ENCODE measurements at places on chromosomes 1 and 21. TPM values are rescaled to one million over a fixed set of nuclear protein-coding genes. Genes with fewer than 3 reads are reported as not detected.

GRCh38 chr1:21319447-21320407 is 29.5 kb upstream of the ECE1 start:
- peaks cover 29% of the 10 kb centered on the region for H3K4me1 ChIP-seq
- no peaks in the 10 kb centered on the region for H3K27me3 ChIP-seq
- DNase-seq = no peak
- no peak overlapping the region for H3K27ac ChIP-seq
- no peaks in the 10 kb centered on the region for H3K36me3 ChIP-seq
- no peak overlapping the region for H3K4me3 ChIP-seq

DNA sequence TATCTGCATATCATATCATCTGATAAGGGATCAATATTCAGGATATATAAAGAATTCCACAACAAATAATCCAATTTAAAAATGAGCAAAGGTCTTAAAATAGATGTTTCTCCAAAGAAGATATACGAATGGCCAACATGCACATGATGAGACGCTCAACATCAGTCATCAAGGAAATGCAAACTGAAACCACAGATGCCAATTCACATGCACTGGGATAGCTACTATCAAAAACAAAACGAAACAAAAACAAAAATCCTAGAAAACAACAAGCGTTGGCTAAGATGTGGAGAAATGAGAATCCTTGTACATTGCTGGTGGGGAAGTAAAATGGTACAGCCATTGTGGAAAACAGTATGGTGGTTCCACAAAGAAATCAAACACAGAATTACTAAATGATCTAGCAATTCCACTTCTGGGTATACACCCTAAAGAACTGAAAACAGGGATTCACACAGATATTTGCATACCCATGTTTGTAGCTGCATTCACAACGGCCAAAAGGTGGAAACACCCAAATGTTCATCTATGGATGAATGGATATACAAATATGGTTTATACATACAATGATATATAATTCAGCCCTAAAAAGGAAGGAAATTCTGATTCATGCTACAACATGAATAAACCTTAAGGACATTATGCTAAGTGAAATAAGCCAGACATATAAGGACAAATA is 79.4 kb downstream of the PCSK9 start:
- no peak for DNase-seq
- no peaks in the 10 kb centered on the region for H3K4me1 ChIP-seq
- H3K27ac ChIP-seq = no peak overlapping the region

DNA sequence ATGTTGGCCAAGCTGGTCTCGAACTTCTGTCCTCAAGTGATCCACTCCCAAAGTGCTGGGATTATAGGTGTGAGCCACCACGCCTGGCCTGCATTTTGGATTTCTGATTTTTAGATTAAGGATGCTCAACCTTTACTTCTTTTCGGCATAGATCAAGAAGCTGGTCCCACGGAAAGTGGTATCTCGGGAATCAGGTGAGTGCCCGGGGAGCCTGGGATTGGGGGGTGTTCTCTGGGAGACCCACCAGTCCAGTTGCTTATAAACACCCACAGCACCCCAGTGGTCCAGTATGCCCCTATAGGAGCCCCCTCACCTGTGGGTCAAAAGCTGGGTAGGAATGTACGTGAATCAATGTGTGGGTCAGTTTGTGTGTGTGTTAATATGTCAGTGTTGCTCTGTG is 3.2 kb downstream of the SH3D21 start:
- H3K36me3 ChIP-seq = no peaks in the 10 kb centered on the region
- H3K27me3 ChIP-seq = no peaks in the 10 kb centered on the region

DNA sequence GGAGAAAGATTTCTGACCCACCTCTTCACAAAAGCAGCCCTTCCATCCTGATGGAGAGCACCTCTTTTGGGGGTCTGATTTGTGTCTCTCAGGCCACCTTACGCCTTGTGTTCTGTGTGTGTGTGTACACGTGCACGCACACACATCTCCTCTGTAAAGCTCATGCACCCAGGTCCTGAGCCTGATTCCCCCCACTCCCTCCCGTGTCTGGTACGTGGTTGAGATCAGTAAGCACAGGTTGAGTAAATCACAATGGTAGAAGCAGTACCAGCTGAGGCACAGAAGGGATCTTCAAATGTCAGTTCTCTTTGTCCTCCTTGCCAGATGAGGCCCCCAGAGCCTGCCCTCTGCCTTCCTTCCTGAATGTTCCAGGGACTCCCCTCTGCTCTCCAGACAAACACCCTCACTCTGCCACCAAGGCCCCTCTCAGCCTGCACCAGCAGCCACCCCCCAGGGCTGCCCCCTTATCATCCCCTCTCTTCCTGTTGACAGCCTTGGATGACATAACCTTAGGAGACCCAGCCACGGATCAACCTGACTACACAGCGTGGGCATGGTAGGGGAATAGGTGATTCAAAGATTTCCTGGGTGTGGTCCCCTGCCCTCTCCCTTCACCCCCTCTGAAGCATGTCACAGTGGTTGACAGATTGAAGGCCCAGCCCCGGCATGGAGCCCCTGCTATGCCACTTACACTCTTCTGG is 112.8 kb downstream of the HIVEP3 start:
- H3K36me3 ChIP-seq = no peaks in the 10 kb centered on the region
- peak overlapping the region; percentile 18 for H3K4me3 ChIP-seq
- H3K27me3 ChIP-seq = no peaks in the 10 kb centered on the region
- H3K4me1 ChIP-seq = peaks cover 74% of the 10 kb centered on the region

GRCh38 chr1:235782601-235783000 is 84.1 kb downstream of the LYST start:
- H3K27ac ChIP-seq = no peak overlapping the region
- peaks cover 8% of the 10 kb centered on the region for H3K36me3 ChIP-seq
- H3K4me1 ChIP-seq = no peaks in the 10 kb centered on the region
- H3K4me3 ChIP-seq = no peak overlapping the region
- DNase-seq = no peak

- H3K4me1 ChIP-seq = peaks cover 50% of the 10 kb centered on the region
- peak overlapping the region; percentile 36 for H3K4me3 ChIP-seq
- no peaks in the 10 kb centered on the region for H3K36me3 ChIP-seq
- no peaks in the 10 kb centered on the region for H3K27me3 ChIP-seq
Measured at GRCh38 chr1:231612393-231613089, 14.0 kb upstream of the DISC1 start.

- H3K27me3 ChIP-seq = peaks cover 5% of the 10 kb centered on the region
- H3K4me1 ChIP-seq = no peaks in the 10 kb centered on the region
- H3K36me3 ChIP-seq = no peaks in the 10 kb centered on the region
- peak within 1 kb of the TSS; percentile 11 for H3K27ac ChIP-seq
- H3K4me3 ChIP-seq = no peak within 1 kb of the TSS
Measured at GRCh38 chr1:91404151-91405012, at the start of gene HFM1. TSS of gene HFM1 (minus strand) at chr1:91404837. CDS start at chr1:91401082, 3,755 bp downstream.

- no peak for DNase-seq
- H3K4me1 ChIP-seq = peaks cover 41% of the 10 kb centered on the region
Measured at GRCh38 chr1:23978805-23979204, 1.3 kb downstream of the SRSF10 start.

GRCh38 chr1:245583081-245583480 is 428.3 kb downstream of the KIF26B start:
- H3K27me3 ChIP-seq = no peaks in the 10 kb centered on the region
- H3K4me3 ChIP-seq = no peak overlapping the region
- H3K27ac ChIP-seq = no peak overlapping the region
- H3K36me3 ChIP-seq = no peaks in the 10 kb centered on the region
- H3K4me1 ChIP-seq = no peaks in the 10 kb centered on the region
- no peak for DNase-seq

DNA sequence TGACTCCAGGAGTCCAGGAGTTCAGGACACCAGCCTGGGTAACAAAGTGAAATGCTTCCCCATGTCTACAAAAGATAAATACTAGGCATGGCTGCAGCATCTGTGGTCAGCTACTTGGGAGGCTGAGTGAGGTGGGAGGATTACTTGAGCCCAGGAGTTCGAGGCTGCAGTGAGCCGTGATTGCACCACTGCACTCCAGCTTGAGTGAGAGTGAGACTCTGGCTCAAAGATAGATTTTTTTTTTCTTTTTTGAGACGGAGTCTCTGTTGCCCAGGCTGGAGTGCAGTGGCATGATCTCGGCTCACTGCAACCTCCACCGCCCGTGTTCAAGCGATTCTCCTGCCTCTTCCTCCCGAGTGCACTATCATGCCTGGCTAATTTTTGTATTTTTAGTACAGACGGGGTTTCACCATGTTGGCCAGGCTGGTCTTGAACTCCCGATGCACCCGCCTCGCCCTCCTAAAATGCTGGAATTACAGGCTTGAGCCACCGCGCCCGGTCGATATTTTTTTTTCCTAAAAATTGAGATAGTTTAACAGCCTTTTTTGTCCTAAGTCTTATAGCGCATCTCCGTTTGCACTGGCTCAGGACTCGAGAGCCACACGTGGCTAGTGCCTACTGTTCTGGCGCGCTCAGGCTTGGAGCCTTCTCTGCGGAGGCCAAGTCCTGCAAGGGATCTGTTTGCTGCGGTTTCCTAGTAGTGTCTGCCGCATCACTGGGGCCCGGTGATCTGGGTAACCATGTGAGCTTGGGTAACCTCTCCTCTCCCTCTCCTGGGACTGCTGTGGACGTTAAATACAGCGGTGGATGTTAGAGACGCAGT is 1.0 kb upstream of the MFN2 start:
- no peak for DNase-seq
- H3K4me3 ChIP-seq = peak overlapping the region; percentile 89
- peaks cover 22% of the 10 kb centered on the region for H3K36me3 ChIP-seq
- H3K27me3 ChIP-seq = no peaks in the 10 kb centered on the region

DNA sequence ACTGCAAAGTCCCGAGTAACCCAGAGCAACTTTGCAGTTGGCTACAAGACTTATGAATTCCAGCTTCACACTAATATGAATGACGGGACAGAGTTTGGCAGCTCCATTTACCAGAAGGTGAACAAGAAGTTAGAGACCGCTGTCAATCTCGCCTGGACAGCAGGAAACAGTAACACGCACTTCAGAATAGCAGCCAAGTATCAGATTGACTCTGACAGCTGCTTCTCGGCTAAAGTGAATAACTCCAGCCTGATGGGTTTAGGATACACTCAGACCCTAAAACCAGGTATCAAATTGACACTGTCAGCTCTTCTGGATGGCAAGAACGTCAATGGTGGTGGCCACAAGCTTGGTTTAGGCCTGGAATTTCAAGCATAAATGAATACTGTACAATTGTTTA is 66.8 kb downstream of the ACBD6 start:
- H3K4me1 ChIP-seq = no peaks in the 10 kb centered on the region
- H3K4me3 ChIP-seq = no peak overlapping the region
- no peak for DNase-seq
- no peaks in the 10 kb centered on the region for H3K36me3 ChIP-seq
- H3K27me3 ChIP-seq = no peaks in the 10 kb centered on the region
- H3K27ac ChIP-seq = no peak overlapping the region

LCE1E gene
- total RNA-seq = not detected

LRRC38 gene
- not detected for total RNA-seq

DMRTA2 gene
- total RNA-seq = not detected

SPRR2E gene
- not detected for total RNA-seq

NUAK2 gene
- total RNA-seq = 4.5 TPM

FLG2 gene
- total RNA-seq = not detected
